ENCODE measurements at places on chromosomes 1 and 21.

DNA sequence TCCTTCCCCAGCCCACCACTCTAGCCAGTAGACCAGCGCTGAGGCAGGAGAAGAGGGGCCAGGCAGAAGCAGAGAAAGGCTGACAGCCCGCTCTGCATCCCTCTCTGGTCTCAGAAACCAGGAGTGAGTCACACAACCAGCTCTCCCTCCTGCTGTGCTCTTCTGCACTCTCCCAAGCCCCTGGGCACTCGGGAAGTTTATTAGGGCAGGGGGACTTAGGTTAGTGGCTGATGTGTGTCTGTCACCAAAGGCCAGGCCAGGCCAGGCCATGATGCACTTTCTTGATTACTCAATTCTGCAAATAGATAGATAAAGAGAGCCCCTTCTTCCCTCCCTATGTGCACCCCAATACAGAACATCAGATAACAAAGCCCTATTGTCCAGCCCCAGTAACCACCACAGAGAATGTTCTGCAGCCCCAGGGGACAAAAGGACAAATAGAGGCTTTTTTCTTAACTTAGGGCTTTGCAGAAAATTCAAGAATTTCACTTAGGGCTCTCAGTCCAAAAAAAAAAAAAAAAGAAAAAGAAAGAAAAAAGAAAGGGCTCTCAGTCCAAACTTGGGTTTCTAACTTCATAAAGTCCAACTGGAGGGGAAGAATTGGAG lies 52.9 kb upstream of the CNTN2 start:
- H3K27me3 ChIP-seq, result peaks cover 3% of the 10 kb centered on the region
- H3K27ac ChIP-seq, result no peak overlapping the region
- no peak for DNase-seq
- no peak overlapping the region for H3K4me3 ChIP-seq
- no peaks in the 10 kb centered on the region for H3K36me3 ChIP-seq

- H3K27ac ChIP-seq, result no peak overlapping the region
- DNase-seq, result no peak
- H3K36me3 ChIP-seq, result no peaks in the 10 kb centered on the region
- H3K4me1 ChIP-seq, result peaks cover 2% of the 10 kb centered on the region
Observed at GRCh38 chr1:192610112-192610889, 25.6 kb upstream of the RGS13 start.

DNA sequence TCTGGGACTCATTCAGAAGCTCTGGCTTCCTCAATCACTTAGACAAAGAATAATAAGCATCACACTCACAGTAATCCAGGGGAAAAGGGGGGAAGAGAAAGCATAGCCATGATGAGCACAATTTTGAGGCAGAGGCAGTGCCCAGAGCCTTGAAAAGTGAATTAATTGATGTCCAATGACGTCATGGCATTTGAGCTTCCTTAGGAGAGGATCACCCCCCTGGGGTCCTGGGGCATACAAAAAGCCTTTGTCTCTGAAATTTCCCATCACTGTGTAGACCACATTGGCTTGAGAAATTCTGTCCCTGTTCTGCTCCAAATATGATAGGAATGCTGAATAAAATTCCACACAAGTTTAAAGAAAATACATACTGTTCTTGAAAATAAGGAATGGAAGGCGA lies 84.3 kb upstream of the COA6 start:
- no peak overlapping the region for H3K27ac ChIP-seq
- no peaks in the 10 kb centered on the region for H3K27me3 ChIP-seq
- H3K4me1 ChIP-seq, result no peaks in the 10 kb centered on the region
- H3K36me3 ChIP-seq, result no peaks in the 10 kb centered on the region
- H3K4me3 ChIP-seq, result no peak overlapping the region
- DNase-seq, result no peak

GRCh38 chr1:176696109-176696508 lies 233.1 kb downstream of the PAPPA2 start:
- H3K27ac ChIP-seq, result no peak overlapping the region
- H3K4me1 ChIP-seq, result no peaks in the 10 kb centered on the region
- DNase-seq, result no peak
- no peak overlapping the region for H3K4me3 ChIP-seq

GRCh38 chr1:155938220-155938627 lies 3.2 kb upstream of the RXFP4 start:
- DNase-seq, result no peak
- H3K4me1 ChIP-seq, result peaks cover 47% of the 10 kb centered on the region
- no peak overlapping the region for H3K27ac ChIP-seq
- H3K27me3 ChIP-seq, result no peaks in the 10 kb centered on the region
- H3K36me3 ChIP-seq, result no peaks in the 10 kb centered on the region
- H3K4me3 ChIP-seq, result no peak overlapping the region

DNA sequence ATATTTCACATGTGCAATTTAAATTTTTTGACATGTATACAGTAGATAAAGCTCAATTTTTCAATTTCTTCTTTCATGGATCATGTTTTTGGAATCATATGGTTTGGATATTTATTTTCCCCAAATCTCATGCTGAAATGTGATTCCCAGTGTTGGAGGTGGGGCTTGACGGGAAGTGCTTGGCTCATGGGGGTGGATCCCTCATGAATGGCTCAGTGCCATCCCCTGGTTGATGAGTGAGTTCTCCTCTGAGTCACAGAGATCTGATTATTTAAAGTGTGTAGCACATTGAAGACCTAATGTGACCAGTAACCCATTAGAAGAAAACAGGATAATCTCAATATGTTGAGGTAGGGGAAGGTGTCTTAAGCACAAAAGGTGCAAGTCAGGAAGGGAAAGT lies 9.1 kb upstream of the IFI16 start:
- no peaks in the 10 kb centered on the region for H3K27me3 ChIP-seq
- peaks cover 46% of the 10 kb centered on the region for H3K4me1 ChIP-seq
- peak overlapping the region; percentile 57 for H3K4me3 ChIP-seq
- no peaks in the 10 kb centered on the region for H3K36me3 ChIP-seq
- peak overlapping the region; percentile 96 for H3K27ac ChIP-seq

GRCh38 chr1:25695771-25696311 lies 79.2 kb downstream of the MAN1C1 start:
- peak overlapping the region; percentile 87 for H3K27ac ChIP-seq
- H3K4me1 ChIP-seq, result peaks cover 69% of the 10 kb centered on the region
- H3K27me3 ChIP-seq, result no peaks in the 10 kb centered on the region
- no peak overlapping the region for H3K4me3 ChIP-seq
- H3K36me3 ChIP-seq, result no peaks in the 10 kb centered on the region

GRCh38 chr1:218171302-218171893 lies 113.7 kb upstream of the RRP15 start:
- H3K27me3 ChIP-seq, result peaks cover 42% of the 10 kb centered on the region
- no peaks in the 10 kb centered on the region for H3K4me1 ChIP-seq
- no peak for DNase-seq

- H3K27ac ChIP-seq, result no peak overlapping the region
- H3K27me3 ChIP-seq, result no peaks in the 10 kb centered on the region
- no peak for DNase-seq
Observed at GRCh38 chr21:35504951-35505466, 455.9 kb upstream of the RUNX1 start.

DNA sequence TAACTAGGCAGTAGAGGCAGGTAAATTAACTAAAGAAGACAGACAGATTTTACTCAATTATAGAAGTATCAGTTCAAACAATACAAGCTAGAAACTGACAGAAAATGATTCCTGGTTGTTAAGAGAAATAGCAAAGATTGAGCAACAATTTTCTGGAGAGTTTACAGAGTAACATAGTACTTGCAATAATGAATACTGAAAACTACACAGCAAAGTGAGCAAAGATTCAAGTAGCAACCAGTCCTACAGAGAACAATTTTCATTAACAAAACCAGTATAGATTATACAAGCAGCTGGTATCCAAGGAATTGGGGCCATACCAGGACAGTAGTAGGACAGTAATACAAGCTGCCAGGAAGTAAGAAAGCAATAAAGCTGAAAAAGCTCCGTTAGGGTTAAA lies 37.6 kb downstream of the EYA3 start:
- H3K27ac ChIP-seq, result no peak overlapping the region
- H3K4me3 ChIP-seq, result no peak overlapping the region
- no peaks in the 10 kb centered on the region for H3K4me1 ChIP-seq
- H3K36me3 ChIP-seq, result peaks cover 16% of the 10 kb centered on the region

GRCh38 chr1:51780927-51781326 lies 97.6 kb downstream of the NRDC start:
- H3K4me3 ChIP-seq, result no peak overlapping the region
- no peaks in the 10 kb centered on the region for H3K4me1 ChIP-seq
- H3K36me3 ChIP-seq, result peaks cover 73% of the 10 kb centered on the region
- H3K27ac ChIP-seq, result no peak overlapping the region
- no peaks in the 10 kb centered on the region for H3K27me3 ChIP-seq

GRCh38 chr1:102941366-102941947 lies 166.9 kb downstream of the COL11A1 start:
- H3K27me3 ChIP-seq, result no peaks in the 10 kb centered on the region
- no peaks in the 10 kb centered on the region for H3K4me1 ChIP-seq
- H3K36me3 ChIP-seq, result no peaks in the 10 kb centered on the region
- no peak for DNase-seq
- H3K4me3 ChIP-seq, result no peak overlapping the region

DNA sequence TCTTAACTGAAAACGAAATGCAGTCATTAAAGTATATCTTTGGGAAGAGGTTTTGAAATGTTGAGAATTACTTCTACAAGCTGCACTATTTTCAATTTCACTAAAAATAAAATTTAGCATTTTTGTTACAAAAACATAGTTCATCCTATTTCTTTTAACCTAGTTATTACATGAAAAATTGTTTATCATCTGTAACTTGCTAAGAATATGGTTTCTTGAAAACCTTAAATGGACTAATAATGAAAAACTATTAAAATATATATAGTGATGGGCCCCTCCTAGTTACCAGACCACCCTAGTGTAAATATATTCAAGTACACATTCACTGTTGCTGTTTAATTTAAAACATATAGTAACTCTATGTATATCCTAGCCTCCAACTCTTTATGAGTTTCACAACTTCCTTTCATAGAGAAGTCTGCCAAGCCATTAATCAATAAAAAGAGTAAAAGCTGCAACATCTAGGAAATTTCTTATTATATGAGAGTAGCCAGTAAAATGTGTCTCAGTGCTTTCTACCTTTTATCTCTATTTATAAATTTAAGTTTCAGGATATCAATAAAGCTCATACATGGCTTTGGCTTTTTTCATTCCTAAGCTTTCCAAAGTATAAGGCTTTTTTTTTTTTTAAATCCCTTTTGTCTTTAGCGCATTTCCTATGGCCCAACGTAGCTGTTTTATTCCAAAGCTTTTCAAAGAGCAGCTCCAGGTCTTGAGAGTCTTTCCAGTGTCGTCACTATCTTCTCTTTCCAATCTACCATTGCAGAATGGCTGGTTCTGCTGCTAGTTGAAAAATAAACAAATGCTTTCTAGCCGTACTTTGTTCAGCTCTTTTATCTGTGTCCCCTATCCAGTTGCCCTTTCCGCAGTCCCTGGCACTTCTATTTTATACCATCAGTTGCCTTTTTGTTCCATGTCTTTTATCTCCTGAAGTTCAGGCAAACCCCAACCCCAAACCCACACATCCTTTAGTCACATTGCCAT lies 6.5 kb downstream of the IRF2BP2 start:
- peaks cover 10% of the 10 kb centered on the region for H3K36me3 ChIP-seq
- H3K4me3 ChIP-seq, result peak overlapping the region; percentile 87
- DNase-seq, result no peak
- peak overlapping the region; percentile 99 for H3K27ac ChIP-seq
- H3K27me3 ChIP-seq, result no peaks in the 10 kb centered on the region

DNA sequence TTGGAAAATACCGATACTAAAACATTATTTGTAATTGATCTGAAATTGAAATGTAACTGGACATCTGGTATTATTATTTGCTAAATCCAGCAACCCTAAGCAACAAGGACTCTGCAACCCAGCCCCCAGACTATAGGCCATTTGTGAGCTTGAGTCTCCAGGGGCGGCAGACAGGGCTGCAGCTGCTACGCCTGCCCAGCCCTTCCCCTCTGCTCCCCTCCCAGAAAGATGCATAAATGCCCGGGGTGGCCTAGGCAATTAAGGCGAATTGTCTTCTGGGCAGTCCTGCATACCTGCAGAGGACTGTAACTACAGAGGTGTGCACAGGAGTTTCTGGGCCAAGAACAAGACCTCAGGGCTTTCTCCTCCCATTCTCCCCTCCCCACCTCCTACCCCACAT lies 41.2 kb upstream of the LBR start:
- no peak overlapping the region for H3K4me3 ChIP-seq
- no peaks in the 10 kb centered on the region for H3K27me3 ChIP-seq
- H3K27ac ChIP-seq, result no peak overlapping the region
- peaks cover 16% of the 10 kb centered on the region for H3K4me1 ChIP-seq
- DNase-seq, result peak; percentile 21

GRCh38 chr1:179558078-179558477 lies 17.7 kb downstream of the NPHS2 start:
- H3K27me3 ChIP-seq, result no peaks in the 10 kb centered on the region
- no peak overlapping the region for H3K27ac ChIP-seq
- H3K36me3 ChIP-seq, result no peaks in the 10 kb centered on the region
- DNase-seq, result no peak

DNA sequence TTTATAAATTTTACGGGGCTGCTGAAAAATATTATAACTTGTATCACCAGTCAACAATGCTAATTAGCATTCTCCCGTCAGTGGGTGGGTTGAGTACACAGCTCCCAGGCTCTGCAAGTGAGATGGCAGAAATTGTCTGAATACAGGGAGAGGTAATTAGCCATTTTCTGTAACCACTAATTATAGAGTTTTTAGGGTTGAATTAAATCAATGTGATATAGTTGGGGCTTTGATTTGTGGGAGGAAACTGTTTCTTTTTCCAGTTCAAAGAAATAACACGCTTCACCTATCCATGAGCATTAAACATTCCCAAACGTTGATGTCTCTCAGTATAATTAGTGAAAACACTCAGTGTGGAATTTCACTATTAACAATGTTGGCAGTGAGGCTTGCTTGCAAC lies 1.5 kb downstream of the VANGL1 start:
- H3K4me1 ChIP-seq, result peaks cover 39% of the 10 kb centered on the region
- H3K27me3 ChIP-seq, result no peaks in the 10 kb centered on the region
- DNase-seq, result no peak
- no peaks in the 10 kb centered on the region for H3K36me3 ChIP-seq
- peak overlapping the region; percentile 86 for H3K27ac ChIP-seq

- H3K4me1 ChIP-seq, result peaks cover 36% of the 10 kb centered on the region
- H3K27ac ChIP-seq, result no peak overlapping the region
- no peak overlapping the region for H3K4me3 ChIP-seq
Observed at GRCh38 chr1:116572771-116573430, 2.1 kb upstream of the CD58 start.

DNA sequence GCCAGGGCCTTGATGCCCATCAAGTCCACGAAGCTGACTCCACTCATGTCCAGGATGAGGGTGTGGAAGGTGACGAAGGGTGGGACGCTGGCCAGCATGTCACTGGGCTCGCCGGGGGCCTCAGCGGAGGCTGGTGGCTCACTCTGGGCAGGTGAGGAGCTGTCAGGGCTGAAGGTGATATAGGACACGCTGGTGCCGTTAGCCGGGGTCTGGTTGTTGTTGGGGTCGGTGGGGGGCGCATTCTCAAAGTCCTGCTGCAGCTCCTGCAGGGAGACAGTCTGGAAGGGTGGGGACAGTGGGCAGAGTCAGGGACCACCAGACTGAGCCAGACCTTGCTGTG lies 21.7 kb downstream of the SLC26A9 start:
- H3K27ac ChIP-seq, result no peak overlapping the region
- H3K4me3 ChIP-seq, result no peak overlapping the region
- no peaks in the 10 kb centered on the region for H3K27me3 ChIP-seq
- peaks cover 2% of the 10 kb centered on the region for H3K4me1 ChIP-seq

- H3K27me3 ChIP-seq, result no peaks in the 10 kb centered on the region
- no peak overlapping the region for H3K4me3 ChIP-seq
- H3K4me1 ChIP-seq, result peaks cover 22% of the 10 kb centered on the region
- H3K36me3 ChIP-seq, result no peaks in the 10 kb centered on the region
Observed at GRCh38 chr1:16165073-16165364, 9.2 kb upstream of the EPHA2 start.

GRCh38 chr1:211642870-211643269 lies 32.6 kb downstream of the NEK2 start:
- H3K27ac ChIP-seq, result no peak overlapping the region
- H3K27me3 ChIP-seq, result no peaks in the 10 kb centered on the region
- peaks cover 10% of the 10 kb centered on the region for H3K4me1 ChIP-seq

Measured in suprapubic skin (tissue), 4 donors.